Stimulated activated CD8-positive, alpha-beta memory T cell treated with anti-CD3 and anti-CD28 coated beads, Interleukin-15, amount 100 ng/mL, for 4 hours (primary cell): ENCODE measurements at places on chromosomes 11 and 22.

DNA sequence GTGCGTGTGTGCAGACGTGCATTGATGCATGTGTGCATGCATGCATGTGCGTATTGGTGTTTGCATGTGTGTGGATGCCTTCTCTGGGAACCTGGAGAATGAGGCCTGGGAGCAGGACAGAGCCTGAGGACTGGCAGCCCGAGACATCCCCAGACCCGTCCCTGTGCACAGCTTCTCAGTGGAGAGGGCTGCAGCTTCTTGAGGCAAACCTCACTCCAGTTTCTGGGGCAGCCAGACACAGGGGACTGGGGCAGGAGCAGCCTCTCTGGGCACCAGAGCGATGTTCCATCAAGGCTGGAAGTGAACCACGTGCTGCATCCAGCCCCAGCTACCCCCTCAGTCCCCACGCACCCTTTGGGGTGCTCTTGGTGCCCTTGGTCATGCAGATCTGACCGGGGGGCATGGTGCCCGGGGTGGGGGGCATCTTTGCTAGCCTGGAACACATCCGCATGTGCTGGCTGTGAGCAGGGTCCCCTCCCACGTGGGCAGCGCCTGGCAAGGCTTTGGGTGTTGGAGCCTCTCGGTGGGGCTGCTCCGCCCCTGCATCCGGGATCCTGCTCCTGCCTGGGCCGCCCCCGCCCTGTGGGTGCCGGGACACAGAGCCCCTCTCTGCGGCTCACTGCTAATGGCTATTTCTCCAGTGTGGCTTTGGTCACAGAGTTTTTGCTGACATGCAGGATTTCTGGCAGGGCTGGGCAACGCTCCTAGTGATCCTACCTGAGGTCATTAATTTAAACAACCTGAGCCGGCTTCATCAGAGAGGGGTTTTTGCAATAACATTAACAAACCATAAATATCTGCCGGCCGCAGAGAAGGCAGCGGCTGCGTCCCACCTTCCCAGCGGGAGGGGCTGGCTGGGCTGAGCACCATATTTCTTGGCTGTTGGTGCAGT, 434.7 kb downstream of the TBC1D22A start:
- no peak for DNase-seq

GRCh38 chr22:47279746-47280145, 517.3 kb downstream of the TBC1D22A start:
- DNase-seq, result no peak

- no peak for DNase-seq
Observed at GRCh38 chr11:1372660-1373059, 17.1 kb upstream of the BRSK2 start.

GRCh38 chr11:115912484-115912945, 408.3 kb upstream of the CADM1 start:
- no peak for DNase-seq

DNA sequence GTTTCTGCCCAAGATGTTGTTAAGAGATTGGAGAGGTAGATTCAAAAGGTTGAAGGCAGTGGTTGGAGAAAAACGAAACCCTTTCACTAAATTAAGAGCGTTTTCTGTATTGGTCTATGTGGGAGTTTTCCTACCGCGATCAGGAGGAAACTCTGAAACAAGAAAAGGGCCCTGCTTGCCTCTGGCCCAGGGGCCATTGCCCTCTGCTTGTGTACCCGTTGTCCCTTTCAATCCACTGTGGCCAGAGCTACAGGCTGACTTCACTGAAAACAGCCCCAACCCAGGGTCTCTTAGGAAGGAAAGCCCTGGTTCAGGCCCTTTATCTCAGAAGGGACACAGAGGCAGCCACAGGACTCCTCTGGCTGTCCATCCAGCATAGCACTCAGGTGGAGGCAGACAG, 99.1 kb downstream of the CSNK2A3 start:
- no peak for DNase-seq

GRCh38 chr22:27915986-27916385, 3.1 kb downstream of the PITPNB start:
- DNase-seq, result no peak

GRCh38 chr22:31019191-31019930, 50.3 kb downstream of the TUG1 start:
- no peak for DNase-seq

- DNase-seq, result no peak
Observed at GRCh38 chr11:16347928-16348685, 8.2 kb downstream of the SOX6 start.

DNA sequence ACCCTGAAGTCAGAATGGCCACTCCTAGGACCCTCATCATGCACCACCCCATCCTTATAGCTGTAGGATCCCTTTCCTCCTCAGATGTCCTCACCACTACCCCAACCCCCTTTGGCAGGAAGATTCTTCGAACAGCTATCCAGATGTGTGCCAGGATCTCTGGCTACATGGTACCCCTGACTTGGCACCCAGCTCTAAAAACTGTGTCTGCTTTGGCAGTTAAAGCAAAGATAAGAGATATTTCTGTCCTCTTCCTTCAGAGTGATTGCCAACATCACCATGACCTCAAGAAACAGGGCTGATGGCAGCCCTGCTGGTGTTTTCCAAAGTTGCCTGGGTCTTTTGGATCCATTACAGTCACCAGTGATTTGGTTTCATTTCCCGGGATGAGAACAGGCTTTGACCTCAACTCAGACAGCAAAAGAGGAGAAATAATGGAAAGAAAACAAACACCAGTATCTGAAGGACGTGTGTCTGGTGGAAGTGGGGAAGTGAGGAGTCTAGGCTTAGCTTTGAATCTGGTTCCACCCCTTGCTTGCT, 4.3 kb upstream of the NRIP3 start:
- no peak for DNase-seq

- DNase-seq, result no peak
Observed at GRCh38 chr11:120258661-120259060, 18.7 kb downstream of the POU2F3 start.

DNA sequence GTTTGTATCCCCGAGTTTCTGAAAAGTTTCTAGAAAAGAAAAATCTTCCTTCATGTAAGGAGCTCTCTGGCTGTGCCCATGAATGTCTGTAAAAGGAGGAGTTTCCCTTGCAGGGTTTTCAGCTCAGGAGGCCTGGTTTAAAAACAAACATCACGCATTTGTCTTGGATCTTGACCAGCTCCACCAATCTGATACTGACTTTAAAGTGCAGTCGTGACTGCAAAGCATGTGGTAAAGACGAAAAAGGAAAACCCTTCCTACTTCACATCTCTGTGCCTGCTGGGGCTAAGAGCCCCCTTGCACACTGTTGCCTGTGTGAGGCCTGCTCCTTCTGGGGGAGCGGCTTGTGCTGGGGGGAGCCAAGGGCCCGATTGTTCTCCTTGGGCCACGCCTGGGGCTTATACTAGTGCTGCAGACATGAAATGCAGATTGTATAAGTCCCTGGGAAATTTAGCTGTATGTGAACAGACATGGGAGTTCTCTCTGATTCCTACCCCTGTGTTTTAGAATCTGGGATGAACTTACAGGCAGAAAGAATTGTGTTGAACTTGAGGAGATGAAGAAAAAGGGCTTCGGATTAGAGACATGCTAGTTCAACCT, 62.1 kb downstream of the ADAMTS15 start:
- DNase-seq, result no peak

- DNase-seq, result no peak
Observed at GRCh38 chr11:103904324-103904667, 132.1 kb upstream of the DDI1 start.

DNA sequence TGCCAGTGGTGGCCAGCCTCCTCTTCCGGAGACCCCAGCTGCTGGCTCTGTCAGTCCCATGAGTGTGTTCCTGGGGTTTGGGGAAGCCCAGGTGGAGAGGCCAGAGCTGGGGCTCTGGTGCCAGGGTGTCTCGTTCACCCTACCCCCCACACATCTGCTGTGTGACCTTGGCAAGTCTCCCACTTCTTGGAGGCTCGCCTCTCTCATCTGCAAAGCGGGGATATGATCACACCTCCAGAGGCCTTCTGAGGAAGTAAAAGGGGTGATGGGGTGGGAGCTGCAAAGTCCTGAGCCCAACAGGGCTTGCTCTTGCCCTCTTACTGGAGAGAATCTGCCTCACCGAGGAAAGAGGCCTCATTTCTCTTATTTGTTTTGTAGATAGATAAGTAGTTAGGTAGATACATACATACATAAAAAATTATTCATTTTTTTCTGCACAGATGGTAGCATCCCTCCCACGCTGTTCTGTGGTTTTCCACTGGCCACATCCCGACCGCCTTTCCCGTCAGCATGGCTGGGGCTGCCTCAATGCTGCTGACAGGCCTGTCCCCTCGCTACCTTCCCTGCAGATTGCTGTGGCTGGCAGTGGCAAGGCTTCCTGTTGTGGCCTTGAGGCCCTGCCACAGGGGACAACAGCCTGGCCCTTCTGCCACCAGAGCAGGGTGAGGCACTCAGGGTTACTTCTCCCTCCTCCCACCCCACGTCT, 23.9 kb downstream of the MYO7A start:
- peak; percentile 30 for DNase-seq

- DNase-seq, result no peak
Observed at GRCh38 chr11:2519862-2520735, 75.3 kb downstream of the KCNQ1 start.

DNA sequence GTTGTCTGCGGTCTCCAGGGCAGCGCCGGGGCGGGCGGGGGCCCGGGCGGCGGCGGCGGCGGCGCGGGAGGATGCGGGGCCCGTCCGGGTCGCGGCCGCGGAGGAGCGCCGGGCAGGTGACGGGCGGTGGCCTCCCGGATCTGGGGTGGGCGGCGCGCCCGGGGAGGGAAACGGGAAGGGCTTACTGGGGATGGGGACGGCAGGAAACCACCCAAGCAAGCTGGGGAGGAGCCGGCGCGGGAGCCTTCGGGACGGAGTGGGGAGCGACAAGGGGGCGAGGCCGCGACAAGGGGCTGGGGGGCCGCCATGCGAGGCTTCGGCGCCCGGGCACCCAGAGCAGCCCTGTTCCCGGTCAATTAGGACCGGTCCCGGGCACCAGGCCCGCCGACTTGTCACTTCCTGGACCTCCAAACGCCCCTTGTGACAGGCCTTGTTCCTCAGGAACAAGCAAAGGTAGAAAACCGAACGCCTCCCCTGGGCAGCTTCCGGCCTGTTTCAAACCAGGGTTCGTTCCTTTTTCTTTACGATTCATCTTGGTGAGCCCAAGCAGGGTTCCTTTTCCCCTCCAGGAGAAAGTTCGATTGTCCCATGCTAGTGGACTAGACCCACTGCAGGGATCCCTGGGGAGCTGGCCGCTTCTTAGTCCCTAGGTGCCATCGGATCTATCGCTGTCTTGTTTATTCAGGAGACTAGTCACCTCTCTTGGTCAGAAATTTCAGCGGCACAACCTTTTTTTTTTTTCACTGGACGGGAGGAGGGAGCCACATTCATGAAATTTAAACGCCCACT, 492 bp downstream of the JHY start:
- peak; percentile 22 for DNase-seq
